ENCODE measurements at places on chromosomes 2 and 18.
A peak's percentile ranks its signal among the peaks of the same experiment; 100 is the strongest.

DNA sequence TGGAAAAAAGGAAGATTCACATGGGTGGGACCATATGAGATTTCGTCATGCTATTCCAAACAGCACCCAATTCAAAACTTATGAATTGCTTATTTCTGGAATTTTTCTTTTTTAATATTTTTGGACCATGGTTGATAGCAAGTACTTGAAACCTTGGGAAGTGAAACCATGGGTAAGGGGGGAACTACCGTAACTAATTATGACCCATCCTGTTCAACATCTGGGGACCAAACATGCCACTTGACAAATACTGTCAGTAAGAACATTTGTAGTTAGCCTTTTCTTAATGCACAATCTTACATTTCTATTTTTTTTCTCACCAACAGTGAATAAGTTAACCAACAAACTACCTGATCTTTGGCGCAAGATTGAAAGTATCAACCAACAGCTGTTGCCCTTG lies 105.7 kb upstream of the TTC39C start:
- no peak for DNase-seq

DNA sequence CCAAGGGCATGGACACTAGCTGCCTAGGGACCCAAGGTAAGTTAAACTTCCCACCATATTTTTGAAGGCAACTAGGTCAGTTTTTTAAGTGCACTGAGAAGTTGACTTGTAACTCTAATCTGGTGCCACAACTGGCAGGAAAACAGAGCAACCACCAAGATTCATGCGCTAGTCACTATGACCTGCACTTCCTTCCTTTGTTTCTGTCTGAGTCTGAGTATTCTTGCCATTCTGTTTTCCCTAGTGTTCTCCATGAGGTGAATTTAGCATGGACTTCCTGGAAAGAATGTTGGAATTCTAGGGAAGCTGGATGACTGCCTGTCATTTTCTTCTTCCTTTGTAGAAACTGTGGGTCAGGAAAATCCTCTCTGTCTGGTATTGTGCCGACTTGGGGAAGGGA lies 249.0 kb downstream of the GALNT13 start:
- DNase-seq: no peak

- DNase-seq: no peak
Observed at GRCh38 chr2:189372688-189373257, 68.5 kb upstream of the WDR75 start.

DNA sequence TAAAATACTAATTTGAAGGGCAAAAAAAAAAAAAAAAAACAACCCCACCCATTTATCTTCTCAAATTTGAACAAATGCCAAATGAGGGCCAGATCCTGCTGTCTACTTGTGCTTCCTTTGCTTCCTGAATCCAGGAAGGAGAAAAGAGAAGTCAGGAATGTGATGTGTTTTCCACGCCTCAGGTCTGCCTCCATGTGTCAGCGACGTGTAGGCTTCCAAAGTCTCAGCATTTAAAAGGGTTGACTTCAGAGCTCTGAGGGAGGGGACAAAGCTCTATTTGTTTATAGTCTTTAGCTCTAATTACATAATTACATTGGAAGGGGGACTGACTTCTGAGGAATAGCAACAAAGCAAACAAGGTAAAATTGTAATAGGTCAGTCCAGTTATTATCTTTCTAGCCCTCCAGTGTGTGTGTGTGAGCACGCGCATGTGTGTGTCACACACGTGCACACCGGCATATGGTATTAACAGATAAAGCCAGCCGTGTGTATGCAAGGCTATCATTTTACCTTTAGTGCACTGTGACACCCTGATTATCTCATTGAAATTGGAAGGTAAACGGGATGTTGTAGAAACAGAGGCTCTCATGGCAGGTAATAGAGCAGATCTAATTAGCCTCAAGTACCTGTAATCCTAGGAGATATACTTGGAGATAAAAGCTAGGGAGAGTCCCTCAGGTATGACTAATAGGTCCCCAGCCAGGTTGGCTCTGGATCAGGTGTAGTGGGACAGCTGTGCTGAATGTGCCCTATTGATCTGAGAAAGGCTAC lies 911.4 kb upstream of the ZEB2 start:
- DNase-seq: no peak

GRCh38 chr2:137467246-137467862 lies 496.9 kb upstream of the HNMT start:
- DNase-seq: peak; percentile 15

DNA sequence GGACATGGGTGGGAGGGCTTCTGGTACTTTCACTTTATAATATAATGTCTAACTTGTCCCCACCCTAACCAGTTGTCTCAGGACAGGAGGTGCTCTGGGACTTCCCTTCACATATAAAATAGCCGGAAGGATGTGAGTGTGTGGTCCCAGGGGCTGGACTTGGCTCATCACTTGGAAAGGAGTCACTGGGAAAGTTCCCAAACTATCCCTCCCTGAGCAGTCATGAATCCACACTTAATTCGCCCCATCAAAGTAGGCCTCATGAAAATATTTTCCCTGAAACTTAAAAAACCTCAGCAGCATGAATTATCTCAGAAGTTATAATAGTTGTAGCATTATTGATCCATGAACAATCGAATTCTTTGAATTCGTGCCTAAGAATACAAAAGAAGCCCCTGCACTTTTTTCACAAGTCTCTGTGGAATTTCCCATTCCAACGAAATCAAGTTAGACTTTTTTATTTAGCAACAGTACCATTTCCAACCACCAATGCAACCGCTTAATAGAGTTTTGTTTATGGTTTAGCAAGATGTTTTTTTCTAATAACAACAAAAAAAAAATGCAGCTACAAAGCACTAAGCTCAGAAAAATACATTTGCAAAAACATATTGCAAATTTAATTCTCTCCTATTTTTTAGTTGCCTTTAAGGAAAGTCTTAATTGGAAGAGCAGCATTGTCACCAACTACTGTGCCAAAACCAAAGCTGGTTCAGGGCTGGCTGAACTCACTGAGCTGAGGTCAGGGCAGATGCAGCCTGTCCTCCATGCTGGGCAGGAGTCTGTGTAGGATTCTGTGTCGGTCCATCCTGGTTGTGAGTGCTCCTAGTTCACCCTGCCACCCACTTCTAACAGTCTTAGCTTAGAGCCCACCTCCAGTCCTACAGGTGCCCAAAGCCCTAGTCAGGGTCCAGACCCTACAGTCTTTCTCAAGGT lies 68.8 kb upstream of the SPTBN1 start:
- no peak for DNase-seq

DNA sequence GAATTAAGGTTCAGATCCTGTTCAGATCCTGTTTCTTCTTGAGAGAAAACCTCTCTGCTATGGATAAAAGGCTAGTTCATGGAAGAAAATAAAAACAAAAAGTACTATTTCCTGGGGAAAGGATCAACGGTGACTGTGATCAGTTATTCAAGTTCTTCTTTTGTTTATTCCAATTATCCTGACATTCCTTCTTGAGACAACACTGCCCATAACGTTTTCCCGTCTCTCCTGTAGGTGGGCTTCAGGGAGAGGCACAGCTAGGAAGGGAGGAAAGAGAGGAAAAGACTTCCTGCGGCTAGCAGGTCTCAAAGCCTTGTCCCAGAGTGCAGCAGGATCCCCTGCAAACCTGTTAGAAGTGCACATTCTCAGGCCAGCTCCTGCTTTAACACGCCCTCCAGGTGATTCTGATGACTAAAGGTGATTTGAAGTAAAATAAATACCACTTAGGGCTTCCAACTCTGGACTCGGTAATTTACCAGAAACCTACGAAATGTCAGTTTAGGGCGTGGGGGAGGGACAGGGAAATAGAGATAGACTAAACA lies 4.5 kb upstream of the FHL2 start:
- no peak for DNase-seq

GRCh38 chr18:75268364-75268646 lies 57.7 kb downstream of the TSHZ1 start:
- DNase-seq: no peak

- DNase-seq: no peak
Observed at GRCh38 chr2:97785818-97786217, 72.4 kb downstream of the ZAP70 start.

- no peak for DNase-seq
Observed at GRCh38 chr2:47504174-47504810, 101.3 kb downstream of the MSH2 start.

GRCh38 chr18:10482985-10483949 lies 28.8 kb downstream of the APCDD1 start:
- no peak for DNase-seq

DNA sequence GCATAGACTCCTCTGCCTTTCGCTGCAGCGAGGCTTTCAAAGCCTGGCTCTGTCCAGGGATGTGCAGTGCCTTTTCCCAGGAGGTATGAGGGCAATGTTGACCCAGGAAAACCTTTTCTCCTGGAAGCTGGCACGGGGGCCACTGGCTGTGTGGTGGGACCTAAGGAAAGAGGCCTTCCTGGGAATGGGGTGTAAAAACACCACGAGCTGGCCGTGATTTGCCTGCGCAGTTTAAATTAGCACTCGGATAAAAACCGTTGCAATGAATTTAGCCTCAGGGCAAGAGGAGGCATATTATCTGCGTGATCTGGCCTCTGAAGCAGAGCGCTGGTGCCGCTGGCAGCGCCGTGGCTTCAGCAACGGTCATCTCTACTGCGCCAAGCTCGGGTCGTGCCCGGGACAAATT lies 3.0 kb downstream of the OSR1 start:
- no peak for DNase-seq

DNA sequence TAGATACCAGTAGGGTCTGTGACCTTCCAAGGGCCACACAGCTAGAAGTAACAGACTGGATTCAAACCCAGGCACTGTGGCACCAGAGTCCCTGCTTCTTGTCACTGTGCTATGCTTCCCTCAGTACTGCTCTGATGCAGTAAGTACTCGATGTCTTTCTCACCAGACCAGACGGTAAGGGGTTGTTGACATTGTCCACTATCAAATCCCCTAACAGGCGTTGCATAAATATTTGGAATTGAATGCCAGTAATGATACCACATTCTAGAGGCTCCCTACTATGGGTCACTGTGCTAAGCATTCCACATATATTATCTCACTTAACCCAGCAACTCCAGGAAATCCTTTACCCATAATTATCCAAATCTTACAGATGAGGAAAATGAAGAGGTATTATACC lies 223.1 kb downstream of the C1D start:
- DNase-seq: no peak

DNA sequence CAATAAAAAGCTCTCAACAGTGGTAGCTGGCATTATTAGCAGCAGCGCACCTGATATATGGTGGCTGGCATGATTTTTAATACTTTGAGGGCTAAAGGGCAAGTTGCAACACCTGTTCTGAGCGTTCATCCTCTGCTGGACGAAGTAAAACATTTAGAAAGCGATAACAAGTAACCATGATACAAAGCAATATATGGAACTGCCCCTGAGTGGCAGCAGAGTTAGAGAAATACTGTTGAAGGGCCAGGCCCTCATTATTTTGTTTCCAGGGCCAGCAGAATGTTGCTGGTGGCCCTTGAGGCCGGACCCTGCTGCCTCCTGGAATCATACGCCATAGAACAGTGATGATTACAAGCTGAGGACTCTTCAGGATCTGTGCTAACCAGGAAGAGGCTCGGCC lies 47.8 kb downstream of the ARHGEF4 start:
- no peak for DNase-seq

DNA sequence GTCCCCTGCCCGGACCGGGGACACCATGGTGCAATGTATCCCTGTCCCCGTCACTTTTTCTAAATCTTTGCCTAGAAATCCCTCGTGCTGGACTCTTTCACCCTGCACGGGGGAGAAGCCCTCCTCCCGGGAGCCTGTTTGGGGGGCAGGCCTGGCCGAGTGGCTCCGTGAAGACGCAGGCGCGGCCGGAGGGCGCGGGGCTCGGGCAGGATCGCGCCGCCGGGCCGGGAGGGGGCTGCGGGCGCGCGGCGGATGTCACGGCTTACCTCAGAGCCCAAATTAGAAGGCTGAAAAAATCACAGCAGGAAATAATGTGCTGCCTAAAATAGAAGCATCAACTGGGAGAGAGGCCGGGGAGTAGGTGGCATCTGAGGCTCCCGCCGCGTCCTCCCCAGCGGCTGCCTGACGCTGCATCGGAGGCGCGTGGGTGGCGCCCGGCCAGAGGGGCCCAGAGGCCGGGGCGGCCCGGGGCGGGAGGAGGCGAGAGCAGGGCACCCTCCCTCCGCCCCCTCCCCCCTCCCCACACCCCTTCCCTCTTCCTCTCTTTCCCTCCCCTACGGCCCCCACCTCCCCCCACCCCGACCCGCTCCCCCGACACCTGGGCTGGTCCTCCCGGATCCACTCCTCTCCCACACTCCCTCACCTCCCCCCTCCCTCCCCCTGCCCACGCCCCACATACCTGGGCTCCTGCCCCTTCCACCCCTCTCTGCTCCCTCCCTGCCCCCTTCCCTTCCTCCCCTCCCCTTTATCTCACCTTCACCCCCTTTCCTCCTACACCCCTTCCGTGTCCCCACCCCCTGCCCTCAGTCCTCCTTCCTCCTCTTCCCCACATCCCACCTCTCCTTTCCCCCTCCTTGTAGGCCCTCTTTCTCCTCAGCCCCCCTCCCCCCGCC lies 51.9 kb downstream of the SLC4A1AP start:
- DNase-seq: peak; percentile 63

DNA sequence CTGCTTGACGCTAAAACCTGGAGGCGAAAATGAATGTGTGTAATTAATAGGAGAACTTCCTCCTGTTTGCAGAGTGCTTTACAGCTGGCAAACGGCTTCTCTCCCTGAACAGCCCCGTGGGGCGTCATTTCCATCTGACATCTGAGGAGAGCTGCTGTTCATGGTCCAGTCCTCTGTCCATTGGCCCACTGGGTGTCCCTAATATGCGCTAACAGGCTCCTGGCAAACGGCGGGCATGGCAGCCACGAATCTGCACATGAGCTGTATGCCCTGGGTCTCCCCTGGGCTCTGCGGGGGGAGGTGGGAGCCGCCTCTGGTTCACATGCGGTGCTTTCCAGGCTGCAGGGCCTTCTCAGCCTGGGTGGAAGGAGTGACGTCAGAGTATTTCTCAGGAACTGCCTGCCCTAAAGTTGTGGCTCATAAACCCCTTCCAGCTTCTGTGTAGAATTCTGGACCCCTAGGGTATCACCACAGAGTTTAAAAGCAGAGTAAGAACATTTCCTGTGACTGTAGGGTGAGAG lies 73.2 kb downstream of the LRRFIP1 start:
- DNase-seq: peak; percentile 65

DNA sequence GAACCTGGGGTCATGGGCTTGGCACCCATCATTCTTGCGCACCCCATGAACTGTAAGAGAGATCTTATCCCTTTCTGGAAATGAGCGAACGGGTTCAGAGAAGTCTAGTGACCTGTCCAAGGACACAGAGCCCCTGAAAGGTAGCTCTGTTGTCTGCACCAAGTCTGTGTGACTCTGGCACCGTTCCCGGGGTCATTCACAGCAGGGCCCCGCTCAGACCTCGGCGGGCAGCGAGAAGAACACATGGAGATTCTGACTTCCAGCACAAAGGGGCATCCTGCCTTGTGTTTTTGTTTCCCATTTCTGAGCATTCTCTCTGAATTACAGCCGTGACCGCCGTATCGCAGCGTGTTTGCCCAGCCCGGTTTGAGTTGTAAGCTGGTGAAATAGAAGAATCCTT lies 231.7 kb downstream of the KLHL29 start:
- no peak for DNase-seq

Measured in M059J (cell line).